ENCODE measurements at places on chromosomes 11 and 22.

- DNase-seq, result no peak
Observed at GRCh38 chr22:37331034-37331428, 48.7 kb downstream of the CYTH4 start.

DNA sequence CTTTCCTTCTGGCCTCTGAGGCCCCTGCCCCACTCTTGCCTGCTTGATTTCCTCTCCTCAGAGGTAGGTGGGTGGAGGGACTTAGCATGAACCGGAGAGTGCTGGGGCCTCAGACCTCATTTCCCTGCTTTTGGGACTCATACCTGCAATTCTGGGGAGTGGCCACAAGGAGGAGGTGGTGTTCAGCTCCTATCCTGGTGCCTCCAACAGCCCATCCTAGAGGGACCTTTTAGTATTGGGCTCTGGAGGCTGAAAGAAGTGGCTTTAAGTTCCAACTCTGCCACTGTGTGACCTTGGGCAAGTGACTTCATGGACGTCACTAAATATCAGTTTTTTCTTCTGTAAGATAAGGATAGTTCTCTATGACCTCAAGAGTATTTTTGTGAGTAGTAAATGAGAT, 98.6 kb downstream of the KIAA1671 start:
- no peak for DNase-seq

- DNase-seq, result no peak
Observed at GRCh38 chr11:68049509-68050370, 10.9 kb downstream of the TCIRG1 start.

- peak; percentile 89 for DNase-seq
Observed at GRCh38 chr11:68843703-68844312, 2.1 kb upstream of the CPT1A start.

Measured in NCI-H2029 (cell line).